Activated T-cell treated with anti-CD3 and anti-CD28 coated beads for 24 hours (primary cell): ENCODE measurements at places on chromosomes 5 and 9.

- DNase-seq, result no peak
Measured at GRCh38 chr5:39415201-39415600, 9.6 kb downstream of the DAB2 start.

DNA sequence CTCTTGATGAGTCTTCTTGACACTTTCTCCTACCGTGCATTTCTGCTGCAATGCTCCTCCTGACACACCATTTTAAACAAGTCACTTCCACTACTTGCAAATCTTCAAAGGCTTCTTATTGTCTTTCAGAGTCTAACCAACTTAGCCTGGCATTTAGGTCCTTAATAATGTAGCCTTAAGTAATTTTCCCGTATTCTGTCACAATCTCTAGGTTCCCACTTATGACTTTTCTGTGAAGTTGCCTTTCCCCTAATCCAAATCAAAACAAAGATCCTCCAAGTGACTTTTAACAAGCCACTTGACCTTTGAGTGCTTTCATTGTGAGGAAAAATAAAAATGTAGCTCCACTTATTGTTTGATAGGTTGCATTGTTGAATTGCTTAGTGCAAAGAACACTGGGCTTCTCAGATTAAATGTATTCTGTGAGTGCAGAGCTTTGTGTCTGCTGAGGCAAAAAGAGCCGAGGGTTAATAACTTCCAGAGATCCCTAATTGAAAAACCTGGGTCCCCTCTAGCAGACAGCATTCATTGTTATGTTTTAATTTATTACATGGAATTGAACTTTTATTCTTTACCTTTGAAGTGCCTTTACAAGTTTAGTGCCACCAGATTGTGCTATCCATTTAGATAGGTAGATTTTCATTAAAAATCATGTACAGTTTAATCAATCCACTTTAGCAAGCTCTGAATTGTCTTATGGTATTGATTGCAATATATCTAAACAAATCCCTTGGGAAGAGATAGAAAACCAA is 341.7 kb upstream of the TYRP1 start:
- DNase-seq, result no peak

DNA sequence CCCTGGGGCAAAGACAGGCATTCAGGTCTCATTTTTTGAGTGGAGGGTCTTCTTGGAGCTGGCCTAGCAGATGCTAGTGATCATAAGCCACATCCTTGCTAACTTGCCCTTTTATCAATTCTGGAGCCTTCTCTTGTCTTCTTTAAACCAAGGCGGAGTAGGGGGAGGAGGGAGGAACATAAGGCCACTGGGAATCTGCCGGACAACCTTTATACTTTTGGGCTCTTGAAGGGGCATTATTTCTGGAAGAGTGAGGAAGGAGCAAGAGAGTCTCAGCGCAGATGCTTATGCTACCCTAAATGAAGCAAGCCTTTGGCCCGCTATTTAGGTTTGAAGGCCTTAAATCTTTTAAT is 2.0 kb downstream of the TMEFF1 start:
- DNase-seq, result no peak

DNA sequence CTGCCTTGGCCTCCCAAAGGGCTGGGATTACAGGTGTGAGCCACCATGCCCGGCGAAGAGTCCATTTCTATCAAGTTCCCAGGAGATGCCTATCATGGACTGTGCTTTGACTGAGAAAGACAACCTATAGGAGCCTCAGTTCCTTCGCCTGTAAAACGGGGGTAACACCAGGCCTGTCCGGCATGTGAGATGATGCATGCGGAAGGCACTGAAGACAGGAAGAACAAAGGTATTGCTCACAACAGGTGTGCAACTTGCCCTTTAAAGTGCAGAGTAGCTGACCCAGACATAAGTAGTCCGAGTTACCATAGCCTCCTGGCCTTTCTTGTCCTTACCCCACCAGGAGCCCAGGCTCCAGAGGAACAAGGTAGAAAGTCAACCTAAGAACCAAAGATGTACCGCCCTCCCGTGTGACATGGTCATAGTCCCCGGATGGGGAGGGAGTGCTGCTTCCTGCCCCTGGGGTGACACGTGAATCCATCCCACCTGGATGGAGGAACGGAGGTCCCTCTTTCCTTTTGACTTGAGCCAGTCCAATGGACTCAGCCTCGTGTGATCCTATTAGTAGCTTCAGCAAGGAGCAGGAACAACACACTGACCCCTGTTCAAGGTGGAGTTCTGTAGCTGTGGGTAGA is 60.3 kb downstream of the HSPA4 start:
- no peak for DNase-seq

- no peak for DNase-seq
Measured at GRCh38 chr5:139574641-139575312, 13.6 kb downstream of the UBE2D2 start.

GRCh38 chr5:159547466-159548195 is 217.3 kb upstream of the IL12B start:
- no peak for DNase-seq

DNA sequence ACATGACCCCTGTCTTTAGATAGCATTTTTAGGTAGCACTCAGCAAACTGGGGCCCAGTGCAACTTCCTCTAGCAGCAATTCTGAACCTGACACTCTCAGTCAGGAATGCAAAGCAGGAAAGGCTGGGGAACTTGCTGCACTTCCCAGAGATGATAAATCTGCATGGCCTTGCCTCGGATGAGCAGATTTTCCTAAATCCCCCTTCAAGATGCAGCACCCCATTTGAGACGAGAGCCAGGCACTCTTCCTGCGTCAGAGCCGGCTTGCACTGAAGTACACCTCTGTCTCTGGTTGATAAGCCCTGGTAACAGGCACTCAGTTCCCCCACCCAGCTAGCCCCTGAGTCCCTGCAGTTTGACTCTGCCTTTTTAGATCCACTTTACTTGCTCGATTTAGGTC is 296.7 kb upstream of the PANK3 start:
- DNase-seq, result no peak

DNA sequence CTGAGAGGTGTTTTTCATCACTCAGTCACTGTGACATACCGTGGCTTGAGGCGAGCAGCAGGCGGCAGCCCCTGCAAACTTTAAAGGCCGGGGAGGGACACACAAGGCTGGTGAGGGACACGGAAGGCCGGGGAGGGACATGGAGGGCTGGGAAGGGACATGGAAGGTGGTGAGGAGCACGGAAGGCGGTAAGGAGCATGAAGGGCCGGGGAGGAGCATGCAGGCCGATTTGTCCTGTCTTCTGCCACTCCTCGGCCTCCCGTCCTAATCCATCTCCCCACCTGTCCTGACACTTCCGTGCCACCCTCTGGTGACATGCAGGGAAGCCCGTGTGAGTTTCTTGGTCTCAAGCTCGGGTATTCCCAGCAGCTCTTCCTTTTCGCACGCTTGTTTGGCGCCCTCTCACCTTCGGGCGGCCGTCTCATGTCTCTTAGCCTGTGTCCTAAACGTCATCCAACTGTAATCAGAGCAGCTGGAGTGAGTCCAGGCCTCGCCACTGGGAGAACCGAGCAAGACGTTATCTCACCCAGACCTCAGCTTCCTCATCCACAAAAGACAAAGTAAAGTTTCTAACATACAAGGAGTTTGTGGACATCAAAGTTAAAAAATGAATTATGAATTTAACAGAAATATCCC is 126.5 kb downstream of the MRPL36 start:
- DNase-seq, result no peak

- no peak for DNase-seq
Measured at GRCh38 chr5:43231977-43232376, 40.0 kb downstream of the NIM1K start.

- no peak for DNase-seq
Measured at GRCh38 chr5:158881091-158881880, 218.4 kb downstream of the EBF1 start.
